ENCODE measurements at places on chromosomes 6 and 20.

DNA sequence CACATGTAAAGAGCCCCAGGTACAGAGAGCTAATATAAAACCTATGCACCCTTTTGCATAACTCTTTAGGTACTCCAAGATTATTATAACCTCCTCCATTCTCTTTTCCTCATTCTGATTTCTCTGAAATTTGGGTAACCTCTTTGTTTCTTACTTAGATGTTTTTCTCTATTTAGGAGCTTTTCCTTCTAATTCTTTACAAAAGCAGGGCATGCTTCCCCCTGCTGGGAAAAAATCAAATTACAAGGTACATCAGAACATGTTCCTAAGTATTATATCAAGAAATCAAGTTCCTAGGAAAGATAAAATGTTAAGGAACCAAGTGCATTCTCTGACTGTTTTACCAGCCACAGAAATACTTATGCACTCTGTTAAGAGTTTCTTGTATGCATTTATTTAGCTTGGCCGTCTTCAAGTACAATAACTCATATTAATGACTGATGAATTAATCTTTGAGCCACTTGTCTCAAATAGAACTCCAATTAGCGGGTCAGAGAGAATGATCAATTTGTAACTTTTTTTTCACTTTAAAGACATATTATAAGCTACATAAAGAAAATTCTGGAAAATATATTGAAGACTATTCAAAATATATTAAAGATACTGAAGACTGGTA, 2.1 kb downstream of the KHDRBS2 start:
- DNase-seq: peak; percentile 13

- DNase-seq: no peak
Observed at GRCh38 chr6:72219536-72219935, 333.2 kb downstream of the RIMS1 start.

DNA sequence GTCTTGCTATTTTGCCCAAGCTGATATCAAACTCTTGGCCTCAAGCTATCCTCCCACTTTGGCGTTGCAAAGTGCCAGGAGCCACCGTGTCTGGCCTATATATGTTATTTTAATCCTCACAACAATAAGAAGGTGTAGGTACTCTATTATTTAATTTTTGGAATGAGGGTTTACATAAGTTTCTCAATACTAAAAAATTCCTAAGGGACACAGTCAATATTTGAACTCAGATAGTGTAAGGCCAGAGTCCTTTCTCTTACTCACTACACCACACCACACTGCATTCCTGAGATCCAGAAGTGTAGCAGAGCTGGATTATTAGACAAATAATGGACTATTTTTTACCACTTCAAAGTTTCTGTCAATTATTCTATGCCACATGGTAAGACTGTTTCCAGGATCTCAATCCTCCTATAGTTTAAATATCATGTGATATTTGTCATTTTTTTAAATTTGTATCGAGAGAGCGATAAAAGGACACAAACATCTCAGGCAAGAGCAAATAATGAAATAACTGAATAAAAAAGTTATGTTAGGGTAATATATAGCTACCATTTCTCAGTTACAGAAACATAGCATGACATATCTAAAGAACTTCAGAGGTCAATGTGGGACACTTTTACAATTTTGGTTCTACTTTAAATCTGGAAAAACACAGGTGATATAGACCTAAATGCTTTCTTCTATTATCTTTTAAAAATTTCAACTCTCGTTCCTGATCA, 162.2 kb upstream of the THEMIS start:
- DNase-seq: no peak

GRCh38 chr6:35228481-35228880, 14.7 kb downstream of the SCUBE3 start:
- DNase-seq: no peak

- no peak for DNase-seq
Observed at GRCh38 chr6:5293692-5294091, 32.4 kb downstream of the FARS2 start.

DNA sequence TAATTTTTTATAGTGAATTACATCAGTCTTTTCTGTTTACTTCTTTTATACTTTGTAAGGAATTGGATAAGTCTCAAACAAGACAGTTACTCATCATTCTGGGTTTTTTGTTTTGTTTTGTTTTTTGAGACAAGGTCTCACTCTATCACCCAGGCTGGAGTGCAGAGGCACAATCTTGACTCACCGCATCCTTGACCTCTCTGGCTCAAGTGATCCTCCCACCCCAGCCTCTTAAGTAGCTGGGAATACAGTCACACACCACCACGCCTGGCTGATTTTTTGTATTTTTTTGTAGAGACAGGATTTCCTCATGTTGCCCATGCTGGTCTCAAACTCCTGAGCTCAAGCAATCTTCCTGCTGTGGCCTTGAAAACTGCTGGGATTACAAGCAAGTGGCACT, 524.3 kb downstream of the EYS start:
- no peak for DNase-seq

DNA sequence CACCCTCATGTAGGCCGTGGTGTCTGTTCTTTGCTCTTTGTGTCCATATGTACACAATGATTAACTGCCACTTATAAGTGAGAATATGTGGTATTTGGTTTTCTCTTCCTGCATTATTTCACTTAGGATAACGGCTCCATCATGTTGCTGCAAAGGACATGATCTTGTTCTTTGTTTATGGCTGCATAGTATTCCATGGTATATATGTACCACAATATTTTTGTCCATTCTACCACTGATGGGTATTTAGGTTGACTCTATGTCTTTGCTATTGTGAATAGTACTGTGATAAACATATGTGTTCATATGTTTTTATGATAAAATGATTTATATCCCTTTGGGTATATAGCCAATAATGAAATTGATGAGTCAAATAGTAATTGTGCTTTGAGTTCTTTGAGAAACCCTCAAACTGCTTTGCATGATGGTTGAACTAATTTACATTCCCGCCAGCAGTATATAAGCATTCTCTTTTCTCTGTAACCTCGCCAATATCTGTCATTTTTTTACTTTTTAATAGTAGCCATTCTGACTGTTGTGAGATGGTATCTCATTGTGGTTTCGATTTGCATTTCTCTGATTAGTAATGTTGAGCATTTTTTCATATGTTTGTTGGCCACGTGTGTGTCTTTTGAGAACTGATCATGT, 174.4 kb upstream of the NT5E start:
- peak; percentile 1 for DNase-seq

DNA sequence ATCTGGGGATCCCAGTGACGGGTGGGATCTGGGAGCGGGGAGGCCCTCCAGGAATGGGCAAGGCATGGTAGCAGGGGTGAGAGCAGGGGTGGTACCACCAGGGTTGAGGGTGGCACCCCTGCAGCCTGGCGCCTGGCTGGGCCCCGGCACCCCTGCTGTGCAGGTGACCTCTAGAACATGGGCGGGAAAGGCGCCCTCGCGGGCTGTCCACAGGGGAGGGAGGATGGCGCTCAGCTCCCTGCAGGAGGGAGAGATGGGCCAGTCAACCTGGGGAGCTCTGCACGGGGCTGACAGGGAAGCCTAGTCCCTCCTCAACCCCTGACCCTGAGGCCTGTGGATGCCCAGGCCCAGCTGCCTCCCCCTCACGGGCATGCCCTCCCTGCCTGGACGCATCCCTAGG, 61.6 kb upstream of the SLCO4A1 start:
- DNase-seq: no peak

DNA sequence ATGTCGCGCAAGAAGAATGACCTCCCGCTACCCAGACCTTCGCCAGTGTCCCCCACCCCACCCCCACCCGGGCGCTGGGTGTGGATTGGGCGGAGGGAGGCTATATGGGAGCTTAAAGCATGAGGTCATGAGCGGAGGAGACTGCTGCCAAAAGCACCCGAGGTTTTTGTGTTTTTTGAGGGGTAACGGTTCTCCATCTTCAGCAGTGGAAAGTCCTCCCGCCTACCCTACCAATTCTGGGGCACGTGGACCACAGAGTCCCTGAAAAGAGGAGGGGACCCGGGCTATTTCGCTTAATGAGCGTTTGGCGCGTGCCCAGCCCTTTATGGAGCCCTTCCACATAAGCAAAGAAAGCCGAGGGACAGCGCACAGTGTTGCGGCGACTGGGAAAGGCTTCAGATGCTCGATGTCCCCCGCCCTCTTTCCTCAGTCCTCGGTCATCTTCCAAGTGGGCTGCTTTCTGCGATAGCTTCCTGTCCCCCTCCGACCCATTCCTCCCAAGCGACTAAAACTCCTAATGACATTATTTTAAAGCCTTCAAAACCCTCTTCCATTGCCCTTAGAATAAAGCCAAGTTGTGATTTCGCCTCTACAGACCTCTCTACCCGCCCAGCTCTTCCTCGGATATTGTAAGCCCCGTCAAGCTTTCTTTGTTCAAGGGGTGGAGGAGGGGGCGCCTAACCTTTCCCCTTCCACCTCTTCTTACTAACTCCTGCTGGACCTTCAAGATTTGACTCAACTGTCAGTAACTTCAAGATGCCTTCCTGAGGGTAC, 2.1 kb upstream of the TRERF1 start:
- no peak for DNase-seq

- no peak for DNase-seq
Observed at GRCh38 chr6:84314377-84314898, 87.0 kb upstream of the CEP162 start.

DNA sequence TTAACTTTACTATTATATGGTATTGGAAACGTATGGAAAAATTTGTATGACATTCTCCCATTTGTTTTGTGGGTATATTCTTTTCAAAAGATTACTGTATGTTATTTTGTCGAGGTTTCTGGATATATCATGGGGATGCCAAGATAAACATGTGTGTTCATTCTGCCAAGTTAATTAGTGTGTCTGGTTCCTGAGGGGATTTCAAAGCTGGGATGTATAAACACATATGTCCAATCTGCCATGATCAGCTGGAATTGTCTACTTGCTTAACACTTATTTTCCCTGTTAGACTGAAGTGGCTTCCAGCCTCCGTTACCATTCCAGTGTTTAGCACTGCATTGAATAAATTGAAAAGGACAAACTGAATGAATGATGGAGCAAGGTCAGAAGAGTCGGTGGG, 86.2 kb downstream of the DNAH8 start:
- no peak for DNase-seq

DNA sequence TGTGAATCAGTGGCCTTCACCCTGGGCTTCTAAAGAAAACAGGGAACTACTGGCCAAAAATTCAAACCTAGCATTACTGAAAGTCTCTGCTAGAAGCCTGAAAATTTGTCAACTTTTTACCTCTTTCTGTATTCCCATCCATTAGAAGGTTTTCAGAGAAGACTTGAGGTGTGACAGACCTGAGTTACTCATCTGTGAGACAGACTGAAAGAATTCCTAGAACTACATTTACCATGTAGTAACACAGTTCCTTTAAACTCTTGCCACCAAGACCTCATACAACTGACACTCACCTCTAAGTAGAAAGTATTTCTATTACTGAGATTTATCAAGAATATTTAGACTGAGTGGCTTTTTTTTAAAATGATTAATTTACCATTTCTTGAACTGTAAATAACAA, 4.5 kb downstream of the DPM1 start:
- DNase-seq: peak; percentile 6

GRCh38 chr20:8414586-8415274, 282.7 kb downstream of the PLCB1 start:
- no peak for DNase-seq

GRCh38 chr6:28377879-28378278, 21.7 kb downstream of the ZSCAN12 start:
- no peak for DNase-seq

GRCh38 chr20:8094415-8094818, 37.6 kb upstream of the PLCB1 start:
- no peak for DNase-seq

- no peak for DNase-seq
Observed at GRCh38 chr6:15266423-15266996, 20.6 kb downstream of the JARID2 start.

- DNase-seq: no peak
Observed at GRCh38 chr20:3243718-3244358, 4.8 kb upstream of the SLC4A11 start.

DNA sequence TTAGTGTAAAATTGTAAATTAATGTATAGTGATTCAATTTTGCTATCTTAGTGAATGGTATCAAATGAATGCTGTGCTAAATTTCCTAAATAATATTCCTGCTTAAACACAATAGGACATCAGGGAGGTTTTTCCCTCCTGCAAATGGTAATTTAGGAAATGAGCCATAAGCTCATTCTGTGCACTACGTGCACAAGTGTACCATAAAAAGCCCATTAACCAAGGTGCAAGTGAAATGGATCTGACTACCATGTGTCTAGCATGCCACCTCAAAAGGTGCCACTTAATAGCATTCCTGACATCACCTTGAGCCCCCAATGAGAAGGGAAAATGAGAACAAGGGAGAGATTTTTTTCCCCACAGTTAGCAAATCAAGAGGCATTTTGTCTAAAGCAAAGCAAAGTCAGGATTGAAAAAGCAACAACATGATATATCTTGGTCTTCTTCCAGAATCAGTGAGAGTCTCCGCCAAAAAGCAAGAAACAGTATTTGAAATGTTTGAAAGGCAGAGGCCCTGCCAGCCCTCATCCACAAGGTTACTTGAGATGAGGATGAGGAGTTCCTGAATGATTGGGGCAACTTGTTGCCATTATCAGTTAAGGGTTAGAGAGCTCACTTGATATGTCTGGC, 334.2 kb upstream of the RSPO3 start:
- no peak for DNase-seq

GRCh38 chr6:47631269-47631772, 67.1 kb upstream of the ADGRF4 start:
- peak; percentile 41 for DNase-seq

DNA sequence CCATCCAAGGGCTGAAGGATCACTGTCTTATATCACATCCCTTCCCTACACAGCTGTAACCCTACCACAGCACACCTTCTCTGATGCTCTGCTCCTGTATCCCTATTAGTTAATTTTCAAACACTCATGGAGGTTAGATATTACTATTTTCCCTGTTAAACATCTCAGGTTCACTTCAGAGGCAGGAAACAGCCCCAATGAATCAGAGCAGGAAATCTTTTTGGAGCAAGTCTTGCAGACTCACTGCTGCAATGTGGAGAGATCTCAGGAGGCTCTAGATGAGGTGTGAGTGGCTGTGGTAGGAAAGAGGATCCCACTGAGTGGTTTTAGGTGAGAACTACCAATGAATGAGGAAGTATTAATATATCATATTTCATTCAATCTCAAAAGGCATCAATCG, 19.7 kb upstream of the HTR1B start:
- DNase-seq: no peak

DNA sequence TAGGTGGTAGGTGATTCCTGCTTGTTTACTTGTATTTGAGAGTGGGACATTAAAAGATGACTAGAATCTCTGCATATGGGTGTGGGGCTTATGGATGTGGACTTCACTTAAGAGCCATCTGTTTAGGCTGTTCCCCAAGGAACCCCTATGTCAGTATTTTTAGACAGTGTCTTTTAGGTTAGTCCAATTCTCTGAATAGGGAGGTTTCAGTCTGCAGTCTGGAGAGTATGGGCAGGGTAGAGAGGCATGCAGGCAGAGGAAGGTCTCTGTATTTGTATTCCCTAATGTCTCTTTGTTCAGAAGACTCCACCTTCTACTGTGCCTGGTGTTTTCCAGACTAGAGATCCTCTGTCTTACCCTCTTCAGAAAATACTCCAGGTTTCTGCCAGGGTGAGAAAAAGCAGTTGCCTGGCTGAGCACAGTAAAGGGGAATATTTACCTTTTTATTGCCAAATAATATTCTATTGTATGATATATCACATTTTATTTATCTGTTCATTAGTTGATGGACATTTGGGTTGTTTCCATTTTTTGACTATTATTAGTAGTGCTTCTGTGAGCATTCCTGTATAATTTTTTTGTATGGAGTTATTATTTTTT, 19.1 kb downstream of the SLX4IP start:
- DNase-seq: no peak
